ENCODE measurements at places on chromosomes 7 and 10.

DNA sequence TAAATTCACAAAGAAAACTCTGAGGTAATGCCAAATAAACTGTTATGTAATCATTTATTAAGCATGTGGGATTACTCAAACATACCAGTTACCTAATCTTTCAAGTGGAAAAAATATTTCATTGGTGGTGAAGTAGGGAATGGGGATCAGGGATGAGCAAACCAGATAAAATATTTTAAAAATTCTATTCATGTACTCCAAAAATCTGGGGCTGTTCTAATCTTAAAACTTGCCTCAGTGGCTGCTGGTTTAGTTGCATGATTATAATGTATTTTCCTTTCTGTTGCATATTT is 19.5 kb downstream of the LMOD2 start:
- no peak for DNase-seq

- DNase-seq, result no peak
These were observed at the start of gene EBF3 for GRCh38 chr10:129963641-129964501. TSS of gene EBF3 (minus strand) at chr10:129964274. CDS start at chr10:129963768, 506 bp downstream.

DNA sequence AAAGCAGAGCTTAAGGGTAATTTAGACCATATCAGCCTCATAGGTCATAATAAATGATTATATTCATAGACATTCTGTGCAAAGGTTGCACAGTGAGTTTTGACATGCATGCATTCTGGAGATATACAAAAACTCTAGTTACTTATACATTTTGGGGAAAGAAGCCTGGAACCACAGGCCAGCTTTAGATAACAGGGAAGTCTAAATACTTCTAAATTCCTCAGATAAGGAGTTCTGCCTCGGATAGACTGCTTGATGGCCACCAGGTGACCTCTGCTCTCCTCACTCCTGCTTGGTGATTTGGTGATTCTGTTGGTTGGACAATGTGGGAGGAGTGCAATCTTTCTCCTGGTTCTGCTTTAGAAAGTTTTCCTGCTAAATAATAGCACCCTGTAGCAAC is 77.9 kb downstream of the SGMS1 start:
- no peak for DNase-seq

- no peak for DNase-seq
These were observed 162.8 kb downstream of the CYP26A1 start for GRCh38 chr10:93236393-93237040.

- DNase-seq, result no peak
These were observed 107.4 kb downstream of the STRA8 start for GRCh38 chr7:135341049-135341448.

GRCh38 chr7:116342125-116342524 is 131.8 kb downstream of the TES start:
- DNase-seq, result no peak

DNA sequence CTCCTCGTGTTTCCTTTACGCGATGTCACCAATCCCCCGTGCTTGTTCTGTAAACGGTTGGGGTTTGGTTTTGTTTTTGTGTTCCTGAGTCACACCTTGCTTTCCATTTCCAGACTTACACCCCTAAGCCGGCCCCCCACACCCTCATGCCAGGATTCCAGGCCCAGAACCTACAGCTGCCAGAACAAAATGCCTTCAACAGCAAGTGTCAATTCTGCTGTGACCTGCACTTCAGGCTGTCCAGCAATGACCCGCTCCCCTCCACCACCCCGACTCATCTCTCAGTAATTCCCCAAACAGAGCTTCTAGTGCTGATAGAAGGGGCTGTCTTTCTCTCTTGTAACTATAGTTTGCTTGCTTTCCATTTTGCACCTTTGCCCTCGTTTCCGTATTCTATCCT is 722.1 kb upstream of the CELF2 start:
- no peak for DNase-seq

GRCh38 chr7:122384528-122384927 is 80.0 kb upstream of the FEZF1 start:
- no peak for DNase-seq

- DNase-seq, result no peak
These were observed 8.3 kb upstream of the NPC1L1 start for GRCh38 chr7:44549457-44549856.

DNA sequence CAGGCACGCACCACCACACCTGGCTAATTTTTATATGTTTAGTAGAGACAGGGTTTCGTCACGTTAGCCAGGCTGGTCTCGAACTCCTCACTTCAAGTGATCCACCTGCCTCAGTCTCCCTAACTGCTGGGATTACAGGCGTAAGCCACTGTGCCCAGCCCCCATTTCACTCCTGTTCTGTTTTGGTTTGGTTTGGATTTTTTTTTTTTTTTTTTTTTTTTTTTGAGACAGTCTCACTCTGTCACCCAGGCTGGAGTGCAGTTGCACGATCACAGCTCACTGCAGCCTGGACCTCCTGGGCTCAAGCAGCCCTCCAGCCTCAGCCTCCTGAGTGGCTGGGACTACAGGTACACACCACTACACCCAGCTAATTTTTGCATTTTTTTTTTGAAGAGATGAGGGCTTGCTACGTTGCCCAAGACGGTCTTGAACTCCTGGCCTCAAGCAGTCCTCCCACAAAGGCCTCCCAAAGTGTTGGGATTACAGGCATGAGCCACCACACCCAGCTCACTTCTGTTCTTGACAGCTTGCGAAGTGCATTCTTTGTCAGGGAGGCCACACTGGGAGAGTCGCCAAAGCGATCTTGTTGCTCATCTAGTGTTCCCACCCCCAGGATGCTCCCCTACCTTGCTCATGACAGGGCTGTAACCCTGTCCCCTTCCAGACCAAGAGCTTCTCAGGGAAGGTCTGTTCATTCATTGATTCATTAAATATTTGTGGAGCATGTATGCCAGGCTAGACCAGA is 229.1 kb downstream of the CUX1 start:
- DNase-seq, result no peak

- no peak for DNase-seq
These were observed 42.6 kb upstream of the DLG5 start for GRCh38 chr10:77969114-77969513.

DNA sequence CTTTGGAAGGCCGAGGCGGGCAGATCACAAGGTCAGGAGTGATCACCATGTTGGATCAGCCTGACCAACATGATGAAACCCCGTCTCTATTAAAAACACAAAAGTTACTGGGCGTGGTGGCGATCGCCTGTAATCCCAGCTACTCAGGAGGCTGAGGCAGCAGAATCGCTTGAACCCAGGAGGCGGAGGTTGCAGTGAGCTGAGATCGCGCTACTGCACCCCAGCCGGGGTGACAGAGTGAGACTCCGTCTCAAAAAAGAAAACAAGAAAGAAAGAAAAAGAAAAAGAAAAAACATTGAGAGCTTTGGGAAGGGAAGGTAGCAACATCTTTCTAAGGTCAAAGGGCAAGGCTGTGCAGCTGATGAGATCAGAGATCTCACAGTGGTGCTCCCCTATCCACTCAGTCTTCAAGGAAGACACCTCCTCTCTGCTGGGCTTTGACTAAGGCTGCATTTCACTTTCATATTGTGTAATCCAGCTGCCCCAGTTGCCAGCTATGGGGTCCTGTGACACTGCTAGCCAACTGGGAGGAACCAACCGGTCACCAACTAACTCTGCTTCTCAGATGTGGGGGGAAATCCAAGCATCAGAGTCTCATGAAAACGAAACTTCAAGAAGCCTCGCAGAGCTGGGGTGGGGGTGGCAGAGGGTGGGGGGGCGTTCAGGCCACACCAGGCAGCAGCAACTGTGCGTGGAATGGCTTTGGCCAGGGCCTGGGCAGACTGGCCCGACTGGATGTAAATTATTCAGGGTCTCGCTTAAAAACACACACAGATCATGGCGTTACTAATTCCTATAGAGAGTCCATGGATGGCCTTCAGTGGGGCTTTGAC is 1.5 kb downstream of the IL15RA start:
- no peak for DNase-seq

GRCh38 chr7:74002474-74003017 is 25.4 kb upstream of the ELN start:
- peak; percentile 2 for DNase-seq

- no peak for DNase-seq
These were observed at the start of gene C10orf62 for GRCh38 chr10:97589479-97589878. TSS of gene C10orf62 (plus strand) at chr10:97589721. CDS start at chr10:97589898, 177 bp downstream.

DNA sequence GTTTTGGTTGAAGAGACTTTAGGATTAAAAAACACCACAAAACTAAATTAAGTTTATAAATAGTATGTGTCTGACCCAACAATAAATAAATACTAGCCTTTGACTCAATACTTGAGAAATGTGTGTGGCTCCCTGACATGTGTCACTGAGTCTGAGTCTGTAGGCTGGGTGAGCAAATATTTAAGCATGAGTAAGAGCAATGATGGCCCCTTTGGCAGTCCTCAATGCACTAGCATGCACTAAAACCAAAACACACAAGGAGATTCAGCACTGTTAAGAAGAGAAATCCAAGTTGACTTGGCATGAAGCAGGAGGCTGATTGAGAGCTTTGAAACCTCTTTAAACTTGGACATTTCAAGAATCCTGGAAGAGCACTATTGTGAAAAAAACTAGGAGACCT is 37.1 kb downstream of the CCDC71L start:
- DNase-seq, result no peak

- no peak for DNase-seq
These were observed 3.9 kb upstream of the INA start for GRCh38 chr10:103273041-103273441.

DNA sequence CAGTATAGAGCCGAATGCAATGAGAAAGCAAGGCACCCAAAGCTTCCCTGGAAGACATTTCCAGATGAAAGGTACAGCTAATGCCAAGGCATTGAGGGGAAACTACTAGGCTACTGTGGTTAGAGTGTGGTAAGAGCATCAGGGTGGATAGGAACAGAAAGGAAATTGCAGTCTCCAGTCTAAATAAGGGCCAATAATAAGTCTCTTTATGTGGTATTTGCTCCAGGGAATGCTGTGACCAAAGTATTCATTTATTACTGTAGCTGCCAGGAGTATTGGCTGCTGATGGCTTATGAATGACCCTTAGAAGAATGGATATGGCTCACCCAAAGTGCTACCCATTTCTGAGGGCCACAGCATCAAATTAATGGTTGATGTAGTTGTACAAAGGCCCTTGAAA is 30.1 kb upstream of the POT1 start:
- DNase-seq, result no peak

- no peak for DNase-seq
These were observed 73.2 kb downstream of the SFMBT2 start for GRCh38 chr10:7337431-7338171.

- no peak for DNase-seq
These were observed 53.5 kb downstream of the DNAJC12 start for GRCh38 chr10:67784474-67784873.

DNA sequence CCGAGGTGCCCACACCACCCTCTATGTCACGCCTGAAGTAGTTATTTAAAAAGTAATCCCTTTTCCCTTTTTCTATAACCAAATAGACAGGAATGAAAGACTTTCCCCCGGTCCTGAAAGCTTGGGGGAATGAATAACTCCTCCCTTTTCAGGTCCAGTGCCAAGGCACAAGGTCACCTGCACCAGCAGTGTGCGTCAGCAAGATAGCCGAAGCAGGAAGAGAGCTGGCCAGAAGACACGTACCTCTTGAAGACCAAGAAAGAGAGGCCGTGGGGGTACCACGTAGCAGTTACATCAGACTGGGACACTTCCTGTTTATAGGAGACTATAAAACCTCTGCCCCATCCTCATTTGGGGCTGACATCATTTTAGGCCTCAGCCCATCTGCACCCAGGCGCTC is 10.7 kb upstream of the AKR1B1 start:
- DNase-seq, result no peak

GRCh38 chr7:25134358-25135010 is 9.4 kb upstream of the CYCS start:
- no peak for DNase-seq

DNA sequence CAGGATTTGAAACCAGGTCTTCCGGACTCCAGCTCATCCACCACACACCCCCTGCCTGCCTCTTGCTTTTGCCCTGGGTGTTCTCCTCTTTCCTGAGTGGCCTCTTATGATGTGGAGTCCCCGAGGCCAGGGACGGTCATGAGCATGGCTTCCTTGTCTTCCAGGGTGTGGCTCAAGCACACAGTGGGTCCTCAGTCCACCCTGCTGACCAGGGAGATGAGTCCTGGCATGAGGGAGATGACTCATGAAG is 32.8 kb downstream of the DNAJB12 start:
- no peak for DNase-seq

DNA sequence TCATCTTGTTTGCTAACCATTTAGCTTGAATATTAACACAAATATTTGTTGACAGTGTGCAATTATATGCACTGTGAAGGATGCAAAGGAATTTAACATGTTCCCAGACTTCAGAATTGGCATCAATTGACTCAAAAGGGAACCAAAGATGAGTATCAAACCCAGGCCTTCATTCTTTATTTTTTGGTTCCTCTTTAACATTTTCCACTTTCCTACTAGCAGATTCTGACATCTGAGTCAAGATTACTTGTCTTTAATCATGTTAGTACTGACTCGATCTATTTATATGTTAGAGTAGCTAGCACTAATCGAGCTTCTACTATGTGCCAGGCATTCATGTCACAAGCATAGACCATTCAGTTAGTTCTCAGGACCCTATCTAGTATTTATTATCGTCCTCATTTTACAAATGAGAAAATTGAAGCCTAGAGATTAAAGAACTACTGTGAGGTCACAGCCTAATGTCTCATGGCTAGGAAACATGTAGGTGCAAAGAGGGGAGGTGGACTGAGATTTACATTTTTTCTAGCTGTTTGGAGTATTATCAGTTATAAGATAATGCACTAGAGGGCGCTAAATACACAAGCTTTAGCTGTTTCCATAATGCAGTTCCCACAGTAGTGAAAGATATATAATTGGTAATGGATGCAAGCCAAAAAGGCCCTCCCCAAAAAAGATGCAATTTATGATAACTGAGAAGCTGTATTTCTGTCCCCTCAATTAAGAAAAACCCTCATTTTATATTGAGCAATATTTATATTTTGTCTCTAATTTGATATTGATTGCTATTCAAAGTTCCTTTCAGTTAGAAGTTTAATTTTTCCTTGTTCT is 32.9 kb upstream of the KMT2E start:
- no peak for DNase-seq

DNA sequence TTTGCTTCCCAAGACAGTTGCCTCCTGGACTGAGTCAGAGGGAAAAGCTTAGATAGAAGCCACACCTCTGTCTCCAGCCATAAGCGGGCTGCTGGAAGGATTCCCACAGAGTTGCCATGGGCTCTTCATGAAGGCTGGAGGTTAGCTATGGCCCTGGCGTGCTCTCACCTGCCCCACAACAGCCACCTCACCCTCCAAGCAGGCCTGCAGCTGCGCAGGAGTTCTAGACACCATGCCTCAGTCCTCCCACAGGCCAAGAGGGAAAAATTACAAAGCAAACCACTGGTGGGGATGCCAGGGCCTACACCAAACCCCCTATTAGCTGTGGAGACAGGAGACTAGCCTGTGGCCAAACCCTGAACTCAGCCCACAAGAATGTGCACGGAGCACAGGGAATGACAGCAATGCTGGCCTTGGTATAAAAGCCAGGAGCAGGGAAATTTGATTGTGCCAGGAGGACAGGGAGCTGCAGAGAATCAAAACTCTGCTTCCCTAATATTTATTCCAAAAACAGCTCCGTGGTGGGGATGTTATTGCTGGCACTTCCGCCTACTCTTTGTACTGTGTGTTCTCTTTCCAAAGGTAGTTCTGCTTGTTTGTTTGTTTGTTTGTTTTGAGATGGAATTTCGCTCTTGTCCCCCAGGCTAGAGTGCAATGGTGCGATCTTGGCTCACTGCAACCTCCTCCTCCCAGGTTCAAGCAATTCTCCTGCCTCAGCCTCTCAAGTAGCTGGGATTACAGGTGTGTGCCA is 60.3 kb upstream of the STK17A start:
- no peak for DNase-seq

GRCh38 chr7:25862261-25863004 is 289.6 kb upstream of the NFE2L3 start:
- peak; percentile 14 for DNase-seq
